ENCODE measurements at places on chromosomes 1 and 21.

DNA sequence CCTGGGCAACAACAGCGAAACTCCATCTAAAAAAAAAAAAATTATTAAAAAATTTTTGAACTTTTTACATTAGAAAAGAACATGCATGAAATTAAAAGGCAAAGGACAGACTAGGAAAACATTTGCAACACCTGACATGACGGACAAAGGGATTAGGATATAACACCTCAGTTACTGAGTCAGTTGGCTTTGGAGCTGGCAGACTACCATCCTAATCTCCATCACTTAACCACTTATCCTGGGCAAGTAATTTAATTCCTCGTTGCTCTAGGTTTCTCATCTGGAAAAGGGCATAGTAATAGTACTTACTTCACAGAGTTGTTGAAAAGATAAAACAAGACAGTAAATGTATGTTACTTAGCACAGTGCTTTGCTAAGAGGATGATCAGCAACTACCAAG is 11.9 kb downstream of the HECTD3 start:
- no peak for DNase-seq

DNA sequence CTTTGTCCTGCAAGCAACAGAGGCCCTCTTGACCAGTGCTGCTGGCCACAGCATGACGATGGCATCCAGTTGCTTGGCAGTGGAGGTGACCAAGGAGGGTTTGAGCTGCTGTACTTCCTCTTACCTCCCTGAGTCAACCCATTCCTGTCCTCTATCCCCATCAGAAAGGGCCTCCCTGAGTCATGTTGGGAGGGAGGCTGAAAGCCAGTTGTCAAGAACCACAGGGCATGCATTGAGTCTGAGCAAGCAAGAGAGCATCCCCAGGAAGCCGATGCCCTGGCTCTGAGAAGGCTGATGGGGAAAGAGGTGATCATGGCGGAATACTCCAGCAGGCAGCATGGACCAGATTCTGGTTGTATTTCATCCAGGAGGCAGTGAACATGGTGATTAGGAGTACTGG is 69.6 kb downstream of the LACTBL1 start:
- DNase-seq: no peak

DNA sequence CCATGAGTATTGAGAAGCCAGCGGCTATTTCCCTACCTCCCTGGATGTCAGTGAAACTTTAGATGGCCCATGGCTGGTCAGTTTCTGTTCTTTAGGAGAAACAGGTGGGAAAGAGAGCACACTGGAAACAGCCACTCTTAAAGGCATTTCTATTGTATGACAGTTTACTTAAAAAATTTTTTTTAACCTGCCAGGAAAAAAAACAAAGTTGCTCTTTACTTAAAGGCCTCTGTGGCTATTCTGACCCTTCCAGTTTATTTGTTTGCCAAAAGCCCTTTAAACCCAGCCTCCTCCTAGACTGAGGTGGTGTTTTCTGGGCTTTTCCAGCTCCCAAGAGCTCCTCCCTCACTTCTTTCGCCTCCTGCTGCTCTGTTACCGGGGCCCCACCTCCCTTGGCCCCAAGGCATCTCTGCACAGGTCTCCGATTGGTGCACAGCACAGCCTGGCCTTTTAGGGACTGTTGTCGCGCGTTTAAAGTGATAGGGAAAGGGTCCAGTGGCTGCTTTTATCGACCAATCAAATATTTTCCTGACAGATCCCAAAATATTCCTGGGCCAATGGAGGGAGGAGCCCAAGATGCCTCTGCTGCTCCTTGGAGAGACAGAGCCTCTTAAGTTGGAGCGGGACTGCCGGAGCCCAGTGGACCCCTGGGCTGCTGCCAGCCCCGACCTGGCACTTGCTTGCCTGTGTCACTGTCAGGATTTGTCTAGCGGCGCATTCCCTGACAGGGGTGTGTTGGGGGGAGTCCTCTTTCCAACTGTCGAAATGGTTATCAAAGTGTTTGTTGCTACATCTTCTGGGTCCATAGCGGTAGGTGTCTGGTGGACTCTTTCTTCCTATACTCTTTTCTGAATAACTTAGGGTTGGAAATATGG is at the start of gene SH3BGR:
Gene SH3BGR, plus strand, starts transcription at position 639 of the 875 bp plus-strand sequence. Its CDS starts 127 bp downstream, at position 766.
- DNase-seq: no peak

- DNase-seq: peak; percentile 87
These were observed at the start of gene DSTYK for GRCh38 chr1:205211169-205211838. DSTYK (minus strand) TSS chr1:205211702; CDS start chr1:205211535, 167 bp downstream.

- DNase-seq: no peak
These were observed 96.5 kb downstream of the NEK7 start for GRCh38 chr1:198253259-198253658.

- DNase-seq: no peak
These were observed 107.2 kb upstream of the MARK1 start for GRCh38 chr1:220420726-220421125.

GRCh38 chr1:82388679-82389078 is 587.9 kb downstream of the ADGRL2 start:
- DNase-seq: no peak

GRCh38 chr1:202794051-202794740 is 14.0 kb downstream of the KDM5B start:
- no peak for DNase-seq

DNA sequence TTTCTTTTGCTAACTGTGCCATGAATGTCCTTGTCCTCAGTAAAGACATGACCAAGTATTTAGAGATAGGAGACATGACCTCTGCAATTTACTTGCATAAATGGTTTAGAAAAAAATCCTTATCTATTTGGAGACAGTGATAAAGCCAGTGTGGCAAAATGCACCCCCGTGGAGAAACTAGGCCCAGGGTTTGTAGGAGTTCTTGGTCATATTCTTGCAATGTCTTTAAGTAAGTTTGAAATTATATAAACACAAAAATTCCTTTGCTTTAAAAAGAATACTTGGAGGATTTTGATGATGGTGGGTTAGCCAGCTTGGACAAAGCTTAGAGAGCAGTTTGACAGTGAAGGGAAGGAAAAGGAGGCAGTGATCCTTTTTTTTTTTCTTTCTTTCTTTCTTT is 101.9 kb upstream of the SLC45A1 start:
- no peak for DNase-seq

DNA sequence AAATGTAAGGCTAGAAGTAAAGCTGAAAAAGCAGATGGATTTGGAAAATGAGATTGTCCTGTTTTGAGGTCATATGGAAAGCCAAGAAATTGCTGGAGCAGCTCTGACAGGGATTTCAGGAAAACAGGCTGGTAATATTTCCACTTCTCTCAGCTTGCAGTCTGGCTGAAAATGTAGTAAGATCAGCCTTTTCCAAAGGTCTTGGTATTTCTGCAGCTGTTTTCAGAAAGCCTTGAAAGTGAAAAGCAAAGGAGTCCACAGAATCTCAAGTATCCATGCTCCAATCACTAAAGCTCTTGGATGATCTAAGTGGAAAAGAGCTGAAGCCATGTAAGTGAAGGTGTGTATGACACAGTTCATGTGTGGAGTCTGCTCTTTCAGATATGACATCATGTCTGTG is 41.6 kb upstream of the APOBEC4 start:
- no peak for DNase-seq

- peak; percentile 20 for DNase-seq
These were observed 480.2 kb upstream of the RUNX1 start for GRCh38 chr21:35529171-35529863.

DNA sequence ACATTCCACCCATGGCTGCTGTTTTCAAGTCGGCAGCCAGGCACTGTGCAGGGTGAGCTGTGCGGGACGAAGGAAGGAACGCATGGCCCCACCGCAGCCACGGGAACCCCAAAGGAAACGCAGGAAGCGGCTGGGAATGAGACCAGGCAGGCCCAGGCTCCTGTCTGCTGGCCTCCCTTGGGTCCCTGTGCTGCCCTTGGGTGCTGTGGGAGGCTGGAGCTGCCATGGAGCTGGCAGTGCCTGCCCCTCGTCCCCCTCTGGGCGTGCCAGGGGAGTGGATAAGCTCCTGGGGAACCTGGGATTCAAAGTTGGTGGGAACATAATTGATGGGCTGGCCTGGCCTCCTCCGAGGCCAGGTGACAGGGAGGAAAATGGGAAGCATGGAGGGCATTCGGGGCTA is 5.3 kb upstream of the KRTAP10-4 start:
- no peak for DNase-seq

- peak; percentile 38 for DNase-seq
These were observed at the start of gene DNAJC6 for GRCh38 chr1:65309304-65310077. DNAJC6 (plus strand) TSS chr1:65309543; CDS start chr1:65309746, 203 bp downstream.

GRCh38 chr1:230149751-230150584 is 82.9 kb downstream of the GALNT2 start:
- no peak for DNase-seq

DNA sequence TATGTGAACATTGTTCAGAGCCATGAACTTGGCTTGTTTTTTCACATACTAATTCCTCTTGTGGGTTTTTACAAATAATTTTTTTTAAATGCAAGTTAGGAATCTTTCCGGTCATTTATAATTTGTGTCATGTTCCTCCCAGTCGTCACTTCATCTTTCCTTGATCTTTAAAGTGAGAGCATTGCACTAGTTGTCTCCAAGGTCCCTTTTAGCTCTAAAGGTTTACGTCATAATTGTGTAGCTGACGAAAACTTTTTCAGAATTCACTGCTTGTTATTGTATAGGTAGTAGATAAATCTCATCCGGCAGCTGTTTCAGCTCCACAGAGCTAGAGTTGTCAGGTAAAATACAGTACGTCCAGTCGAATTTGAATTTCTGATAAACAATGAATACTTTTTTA is 33.6 kb downstream of the SOAT1 start:
- no peak for DNase-seq

GRCh38 chr1:153261281-153262069 is 2.0 kb downstream of the LORICRIN start:
- no peak for DNase-seq

GRCh38 chr1:228022571-228023293 is 15.9 kb downstream of the WNT3A start:
- DNase-seq: no peak

DNA sequence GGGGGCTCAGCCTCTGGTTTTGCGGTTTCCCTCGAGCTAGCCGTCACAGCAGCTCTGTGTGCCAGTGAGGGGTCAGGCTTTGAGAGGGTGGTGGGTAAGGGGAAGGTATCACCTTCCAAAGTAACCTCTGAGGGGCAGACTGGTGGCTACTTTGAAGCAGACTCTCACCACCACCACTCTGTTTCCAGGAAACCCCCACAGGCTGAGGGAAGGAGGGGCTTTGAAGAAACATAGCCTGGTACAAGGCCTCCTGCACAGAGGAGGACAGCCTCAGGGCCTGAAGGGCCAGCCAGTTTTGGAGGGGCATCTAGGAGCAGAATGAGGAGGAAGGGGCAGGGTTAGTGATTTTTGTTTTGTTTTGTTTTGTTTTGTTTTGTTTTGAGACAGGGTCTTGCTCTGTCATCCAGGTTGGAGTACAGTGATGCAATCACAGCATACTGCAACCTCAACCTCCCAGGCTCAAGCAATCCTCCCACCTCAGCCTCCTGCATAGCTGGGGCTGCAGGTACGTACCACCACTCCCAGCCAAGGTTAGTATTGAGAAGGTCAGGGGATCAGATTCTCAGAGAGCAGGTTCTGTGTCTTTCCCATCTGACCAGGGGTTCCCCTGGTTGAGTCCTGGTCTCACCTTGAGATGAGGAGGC is 17.2 kb upstream of the ZNF683 start:
- DNase-seq: no peak

DNA sequence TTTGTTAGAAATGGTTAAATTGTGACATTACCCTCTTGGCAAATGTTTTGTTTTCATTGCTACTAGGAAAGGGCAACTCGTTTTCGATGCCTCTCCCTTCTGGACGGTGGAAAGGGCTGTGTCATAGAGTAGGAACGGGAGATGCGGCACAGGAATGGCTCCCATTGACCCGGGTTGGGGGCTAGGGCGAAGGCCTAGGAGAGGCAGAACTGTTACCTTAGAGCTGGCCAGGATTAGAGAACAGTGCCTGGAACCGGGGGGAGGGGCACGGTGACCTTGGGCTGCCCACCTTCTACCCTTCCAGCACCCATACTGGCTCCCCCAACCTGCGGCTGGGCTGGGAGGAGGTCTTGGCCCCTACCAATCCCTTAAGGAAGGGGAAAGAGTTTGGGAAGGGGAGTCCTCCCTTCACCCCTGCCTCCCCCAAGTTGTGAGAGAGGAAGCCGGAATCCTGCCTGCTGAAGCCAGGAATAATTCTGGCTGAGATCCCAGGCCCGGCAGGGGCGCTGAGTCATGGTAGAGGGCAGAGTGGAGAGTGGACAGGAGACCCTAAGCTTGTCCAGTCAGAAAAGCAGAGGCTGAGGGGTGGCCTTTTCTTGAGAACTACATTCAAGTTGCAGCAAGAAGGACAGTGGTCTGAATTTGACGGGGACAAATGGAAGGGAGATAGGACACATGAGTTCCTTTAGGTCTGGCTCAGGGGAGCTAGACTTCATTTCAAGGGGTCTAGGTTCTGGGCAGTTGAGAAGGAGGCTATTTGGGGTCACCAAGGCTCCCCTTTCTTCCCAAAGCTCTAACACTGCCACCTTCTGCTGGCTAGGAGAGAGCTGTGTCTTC is 8.2 kb downstream of the LMNA start:
- no peak for DNase-seq

DNA sequence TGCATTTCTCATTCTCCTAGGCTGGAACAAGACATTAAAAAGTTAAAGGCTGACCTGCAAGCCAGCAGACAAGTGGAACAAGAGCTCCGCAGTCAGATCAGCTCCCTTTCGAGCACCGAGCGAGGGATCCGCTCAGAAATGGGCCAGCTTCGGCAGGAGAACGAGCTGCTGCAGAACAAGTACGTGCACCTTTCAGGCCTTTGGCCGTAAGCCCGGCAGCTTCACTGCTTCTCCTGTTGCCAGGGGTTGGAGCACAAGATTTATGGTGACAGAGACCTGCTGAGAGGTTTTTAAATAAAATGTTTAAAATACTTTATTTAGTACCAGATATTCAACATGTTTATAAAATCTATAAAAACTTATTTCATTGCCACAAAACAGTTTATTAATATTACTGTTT is 53.4 kb downstream of the MACO1 start:
- DNase-seq: no peak

DNA sequence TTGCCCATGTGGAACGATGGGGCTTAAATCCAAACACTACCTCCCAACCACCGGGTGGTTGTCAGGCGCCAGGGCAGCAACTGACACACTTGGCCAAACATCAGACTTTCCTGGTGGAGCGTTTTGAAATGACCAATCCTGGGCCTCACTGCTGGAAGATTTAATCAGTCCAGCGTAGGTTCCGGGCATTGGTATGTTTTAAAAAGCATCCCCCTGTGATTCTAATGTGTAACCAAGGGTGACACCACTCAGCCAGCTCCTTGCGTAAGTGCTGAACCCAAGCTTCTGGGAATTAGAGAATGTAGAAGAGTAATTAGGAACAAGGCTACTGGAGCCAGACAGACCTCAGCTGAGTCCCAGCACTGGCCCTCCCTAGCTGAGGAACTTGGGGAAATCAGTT is 44.8 kb upstream of the KAZN start:
- no peak for DNase-seq

DNA sequence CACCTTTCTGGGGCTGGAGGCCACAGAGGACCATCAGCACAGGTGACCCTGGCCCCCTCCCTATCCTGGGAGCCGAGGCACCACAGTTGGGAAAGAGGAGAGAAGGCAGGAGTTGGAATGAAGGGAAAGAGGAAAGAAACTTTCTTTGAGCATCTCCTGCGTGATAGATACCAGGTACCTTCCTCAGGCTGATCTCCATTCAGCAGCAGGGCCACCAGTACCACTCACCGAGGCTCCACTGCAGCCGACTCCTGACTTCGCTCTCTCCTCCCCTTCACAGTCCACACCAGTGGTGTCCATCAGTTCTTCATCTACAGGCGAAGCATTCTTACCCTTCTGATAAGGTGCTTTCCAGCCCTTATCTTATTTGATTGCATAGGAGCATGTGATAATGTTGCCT is 55.3 kb downstream of the LGR6 start:
- DNase-seq: no peak
